SW480 (cell line): ENCODE measurements at places on chromosomes 6 and 20.

GRCh38 chr6:17001188-17001587, 100.7 kb upstream of the STMND1 start:
- DNase-seq = peak; percentile 2

DNA sequence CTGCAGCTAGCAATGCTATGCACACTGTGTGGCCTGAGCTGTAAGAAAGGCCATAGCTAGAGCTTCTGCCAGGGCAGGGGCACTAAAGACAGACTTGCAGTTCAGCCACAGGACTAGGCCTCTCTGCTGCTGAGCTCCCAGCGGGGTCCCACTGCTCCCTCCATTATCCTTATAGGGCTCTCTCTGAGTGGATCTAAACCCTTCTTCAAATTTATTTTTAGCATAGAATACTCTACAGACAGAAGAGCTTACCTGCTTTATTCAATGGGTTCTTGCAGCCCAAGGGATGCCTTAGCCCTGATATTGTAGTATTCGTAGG, 100.9 kb upstream of the MLN start:
- no peak for DNase-seq

- no peak for DNase-seq
Observed at GRCh38 chr6:123598011-123598410, 38.7 kb downstream of the TRDN start.

GRCh38 chr20:19823216-19823615, 65.2 kb downstream of the RIN2 start:
- no peak for DNase-seq

DNA sequence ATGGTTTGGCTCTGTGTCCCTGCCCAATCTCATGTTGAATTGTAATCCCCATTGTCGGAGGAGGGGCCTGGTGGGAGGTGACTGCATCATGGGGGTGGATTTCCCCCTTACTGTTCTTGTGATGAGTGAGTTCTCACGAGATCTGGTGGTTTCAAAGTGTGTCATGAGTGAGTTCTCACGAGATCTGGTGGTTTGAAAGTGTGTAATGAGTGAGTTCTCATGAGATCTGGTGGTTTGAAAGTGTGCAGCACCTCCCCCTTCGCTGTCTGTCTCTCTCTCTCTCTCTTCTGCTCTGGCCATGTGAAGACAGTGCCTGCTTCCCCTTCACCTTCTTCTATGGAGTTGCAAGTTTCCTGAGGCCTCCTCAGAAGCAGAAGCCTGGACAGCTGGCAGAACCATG, 87.6 kb downstream of the MYLK4 start:
- no peak for DNase-seq

DNA sequence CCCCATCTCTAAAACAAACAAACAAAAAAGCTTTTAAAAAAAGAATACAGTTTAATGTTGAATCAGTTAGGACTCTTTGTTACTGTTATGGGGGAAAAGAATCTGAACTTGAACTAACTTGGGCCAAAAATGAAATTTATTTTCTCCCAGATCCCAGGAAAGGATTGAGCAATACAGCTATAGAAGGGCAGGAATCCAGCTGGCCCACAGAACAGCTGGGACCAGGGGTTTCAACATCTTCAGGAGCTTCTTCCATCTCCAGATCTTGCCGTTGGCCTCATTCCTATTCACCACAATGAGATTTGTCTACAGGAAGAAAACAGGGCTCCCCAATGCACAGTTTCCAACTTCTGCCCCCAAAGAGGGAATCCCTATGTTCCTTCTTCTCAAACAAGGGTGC, 43.2 kb upstream of the AKAP12 start:
- no peak for DNase-seq

- DNase-seq = no peak
Observed at GRCh38 chr20:55099251-55099650, 623.9 kb downstream of the DOK5 start.

- DNase-seq = no peak
Observed at GRCh38 chr6:56866917-56867522, 87.9 kb upstream of the BEND6 start.

- no peak for DNase-seq
Observed at GRCh38 chr20:10639077-10639736, 34.6 kb downstream of the JAG1 start.

DNA sequence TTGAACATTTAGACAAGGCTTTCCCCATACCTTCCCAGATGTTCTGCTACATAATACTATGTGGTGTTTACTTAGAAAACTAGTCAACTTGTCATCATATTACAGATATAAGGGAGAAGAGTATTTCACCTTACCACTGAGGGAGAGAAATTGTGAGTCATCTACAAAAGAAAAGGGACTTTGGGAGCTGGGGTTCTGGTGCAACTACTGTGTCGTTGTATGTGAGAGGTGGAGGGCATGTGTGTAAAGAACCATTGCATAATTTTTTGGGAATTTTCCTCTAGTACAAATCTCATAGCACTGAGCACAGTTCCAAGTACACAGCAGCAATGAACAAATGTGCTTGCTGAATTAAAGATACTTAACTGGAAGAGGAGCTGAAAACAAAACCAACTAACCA, 665.6 kb downstream of the DHX35 start:
- no peak for DNase-seq

DNA sequence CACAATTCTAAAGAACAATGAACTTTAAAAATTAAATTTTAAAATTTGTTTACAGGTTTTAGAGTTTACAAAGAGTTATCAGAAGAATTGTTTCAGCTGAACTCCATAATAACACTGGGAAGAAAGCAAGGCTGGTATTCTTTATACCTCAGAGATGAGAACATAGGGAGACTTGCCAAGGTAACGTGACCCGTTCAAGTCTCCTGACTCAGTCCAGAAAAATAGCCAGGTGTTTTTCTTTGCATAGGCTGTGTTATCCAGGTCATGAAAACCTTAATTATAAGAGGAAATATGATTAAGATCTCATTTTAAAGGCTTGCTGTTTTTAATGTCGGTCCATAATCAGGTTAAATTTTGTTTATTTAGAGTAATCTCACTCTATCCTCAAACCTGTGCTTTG, 8.5 kb upstream of the C6orf141 start:
- DNase-seq = no peak

GRCh38 chr6:14964556-14965270, 281.2 kb upstream of the JARID2 start:
- no peak for DNase-seq

- no peak for DNase-seq
Observed at GRCh38 chr20:36546111-36546736, 4.9 kb downstream of the MYL9 start.

DNA sequence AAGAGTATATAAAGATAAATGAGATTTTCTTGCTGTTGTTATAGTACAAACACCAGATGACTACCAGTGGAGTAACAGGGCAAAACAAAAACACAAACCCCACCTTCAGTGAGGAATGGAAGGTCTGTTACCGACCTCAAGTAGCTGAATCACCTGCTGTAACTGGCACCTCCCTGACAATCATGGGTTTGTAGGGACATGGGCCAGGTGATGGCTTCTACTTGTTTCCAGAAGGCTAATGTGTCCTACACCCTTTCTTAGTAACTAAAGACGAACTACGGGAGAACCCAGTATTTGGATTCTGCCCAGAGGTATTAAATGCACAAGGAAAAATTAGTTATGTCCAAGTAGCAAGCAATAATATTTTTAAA, 26.8 kb downstream of the SNX5 start:
- DNase-seq = no peak

GRCh38 chr6:75020971-75021370, 184.9 kb downstream of the COL12A1 start:
- DNase-seq = no peak

- no peak for DNase-seq
Observed at GRCh38 chr6:41332241-41332640, 3.2 kb upstream of the NCR2 start.

DNA sequence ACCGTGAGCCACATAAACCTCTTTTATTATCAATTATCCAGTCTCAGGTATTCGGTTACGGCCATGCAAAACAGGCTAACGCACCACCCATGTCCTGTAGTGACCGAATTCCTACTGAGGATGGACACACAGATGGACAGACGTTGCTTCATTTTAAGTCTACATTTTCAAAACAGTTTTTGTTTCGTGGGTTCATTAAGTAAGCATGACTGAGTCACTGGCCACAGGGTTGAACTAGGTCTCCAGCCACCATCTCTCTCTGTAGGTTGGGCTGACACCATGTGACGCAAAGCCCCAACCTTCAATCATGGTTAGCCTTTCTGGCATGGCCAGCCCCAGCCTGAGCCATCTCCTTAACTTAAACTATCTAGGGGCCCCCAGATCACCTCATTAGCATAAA, 110.0 kb upstream of the SLC22A23 start:
- DNase-seq = no peak

GRCh38 chr6:31365864-31366263, 8.9 kb upstream of the HLA-B start:
- no peak for DNase-seq

DNA sequence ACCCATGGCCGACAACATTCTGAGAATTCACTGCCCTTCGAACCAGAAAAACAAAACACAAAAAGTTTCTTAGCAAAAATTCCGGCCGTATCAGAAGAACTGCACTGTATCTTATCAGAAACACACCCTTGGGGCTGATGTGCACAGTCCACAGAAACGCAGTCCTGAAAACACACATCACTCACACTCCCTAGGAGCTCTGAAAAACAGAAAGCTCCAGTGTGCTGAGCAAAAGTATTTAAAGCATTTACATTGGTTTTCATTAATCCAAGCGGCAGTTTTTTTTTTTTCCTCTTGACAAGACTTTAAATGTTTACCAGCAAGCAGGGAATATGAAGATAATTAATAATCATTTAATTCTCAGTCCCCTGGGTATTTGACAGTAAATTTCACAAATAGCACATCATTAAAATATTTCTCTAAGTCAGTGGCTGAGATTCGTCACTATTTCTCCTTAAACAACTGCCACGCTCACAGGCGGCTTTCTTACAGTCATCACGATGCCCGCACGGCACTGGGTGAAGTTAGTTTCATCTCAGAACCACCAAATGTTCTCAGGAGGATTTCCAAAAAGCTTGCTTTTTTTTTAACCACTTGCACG, 13.3 kb downstream of the NFATC2 start:
- DNase-seq = no peak

DNA sequence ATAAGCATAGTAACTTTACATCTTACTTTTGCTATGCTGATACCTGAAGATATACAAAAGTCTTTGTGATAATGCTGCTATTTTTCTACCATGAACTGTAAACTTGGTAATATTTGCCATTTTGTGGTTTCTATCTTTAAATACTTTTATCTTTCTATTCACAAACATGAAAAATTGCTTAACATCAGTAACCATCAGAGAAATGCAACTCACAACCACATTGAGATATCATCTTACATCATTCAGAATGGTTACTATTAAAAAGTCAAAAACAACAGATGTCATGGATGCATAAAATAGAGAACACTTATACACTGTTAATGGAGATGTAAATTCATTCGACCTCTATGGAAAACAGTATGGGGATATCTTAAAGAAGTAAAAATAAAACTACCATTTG, 112.0 kb downstream of the TRDN start:
- DNase-seq = no peak

- DNase-seq = no peak
Observed at GRCh38 chr6:167015302-167015701, 16.1 kb downstream of the CEP43 start.
